ENCODE measurements at places on chromosomes 3 and 15.

GRCh38 chr3:10371167-10371566 lies 50.3 kb upstream of the SEC13 start:
- no peak for DNase-seq

DNA sequence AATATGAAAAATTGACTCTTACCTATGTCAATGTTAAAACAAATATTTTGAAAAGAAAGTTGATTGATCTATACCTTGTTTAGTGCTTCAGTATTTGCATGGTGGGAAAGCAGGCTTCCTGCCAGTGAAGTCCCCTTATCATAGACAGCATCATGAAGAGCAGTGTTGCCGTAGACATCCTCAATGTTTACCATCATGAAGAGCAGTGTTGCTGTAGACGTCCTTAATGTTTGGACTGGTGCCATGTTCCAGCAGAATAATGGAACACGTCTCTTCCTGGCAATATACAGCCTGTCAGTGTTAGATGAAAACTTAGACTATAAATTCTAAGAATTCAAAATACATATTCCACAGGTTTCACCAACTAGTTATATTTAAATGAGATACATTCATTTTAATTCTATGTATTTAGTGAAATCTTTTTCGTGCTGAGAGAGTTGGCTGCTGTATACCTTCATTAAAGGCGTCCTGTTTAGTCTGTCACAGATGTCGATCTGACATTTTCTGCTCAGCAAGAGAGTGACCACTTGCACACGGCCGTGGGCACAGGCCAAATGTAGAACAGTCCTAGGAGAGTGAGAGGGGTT lies 116.8 kb downstream of the LMLN start:
- no peak for DNase-seq

- no peak for DNase-seq
These were observed 133.5 kb upstream of the TBL1XR1 start for GRCh38 chr3:177330779-177331178.

DNA sequence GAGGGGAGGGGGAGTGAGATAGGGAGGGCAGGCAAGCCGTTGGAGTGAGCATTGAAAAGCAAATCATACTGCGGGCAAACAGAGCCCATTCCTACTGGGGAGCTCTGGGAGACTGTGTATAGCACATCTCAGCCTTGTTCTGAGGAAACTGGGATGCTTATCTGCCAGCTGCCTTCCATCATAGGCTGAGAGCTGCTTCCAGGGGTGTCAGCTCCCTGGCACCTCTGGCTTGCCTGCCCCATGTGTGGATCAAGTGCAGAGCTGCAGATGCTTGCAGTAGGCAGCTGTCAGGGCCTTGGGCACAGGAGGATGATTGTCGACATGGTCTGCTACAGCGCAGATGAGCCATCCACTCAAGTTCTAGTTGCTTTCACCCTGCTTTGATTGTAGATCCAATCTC lies 86.8 kb downstream of the CHRNA7 start:
- no peak for DNase-seq

GRCh38 chr3:142972092-142972753 lies 8.7 kb upstream of the PAQR9 start:
- DNase-seq: no peak

- DNase-seq: no peak
These were observed 863 bp downstream of the PSMA4 start for GRCh38 chr15:78540871-78541743.

DNA sequence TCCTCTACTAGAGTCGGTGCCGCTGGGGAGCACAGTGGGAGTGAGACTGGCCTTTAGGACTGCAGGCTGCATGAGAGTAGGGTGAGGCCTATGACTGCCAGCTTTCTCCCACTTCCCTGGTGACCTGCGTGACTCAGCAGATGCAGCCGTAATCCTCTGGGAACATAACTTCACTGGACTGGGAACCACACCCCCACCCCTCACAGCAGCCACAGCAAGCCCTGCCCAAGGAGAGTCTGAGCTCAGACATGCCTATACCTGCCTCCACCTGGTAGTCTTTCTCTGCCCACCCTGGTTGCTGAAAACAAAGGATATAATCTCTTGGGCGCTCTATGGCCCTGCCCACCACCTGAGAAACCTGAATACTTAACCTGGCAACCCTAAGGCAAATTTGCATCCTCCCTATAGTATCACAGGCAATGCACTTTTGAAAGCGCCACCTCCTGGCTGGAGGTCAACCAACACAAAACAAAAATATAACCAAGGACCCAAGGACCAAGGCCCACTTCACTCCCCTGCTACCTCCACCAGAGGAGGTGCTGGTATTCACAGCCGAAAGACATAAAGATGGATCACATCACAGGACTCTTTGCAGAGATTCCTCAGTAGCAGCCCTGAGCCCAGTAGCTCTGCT lies 308.9 kb downstream of the CTNNB1 start:
- DNase-seq: no peak

- no peak for DNase-seq
These were observed 26.4 kb downstream of the NIT2 start for GRCh38 chr3:100360757-100361496.

DNA sequence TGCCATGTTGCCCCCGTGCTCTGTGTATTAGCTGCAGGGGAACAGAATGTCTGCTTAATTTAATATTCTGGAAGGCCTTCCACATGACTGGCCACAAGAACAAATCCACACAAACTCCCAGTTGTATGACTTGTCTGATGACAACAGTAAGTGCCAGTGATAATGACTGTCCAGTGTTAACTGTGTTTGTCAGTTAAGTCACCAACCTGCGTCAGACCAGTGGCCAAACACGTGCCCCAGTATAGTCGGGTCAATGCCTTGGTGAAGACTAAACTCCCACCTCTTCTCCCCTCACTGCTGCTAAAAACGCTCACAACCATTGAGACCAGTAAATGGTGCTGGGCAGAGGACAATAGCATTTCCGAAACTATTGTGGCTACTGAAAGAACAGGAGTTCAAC lies 9.8 kb upstream of the ATP13A5 start:
- no peak for DNase-seq

- no peak for DNase-seq
These were observed 1.5 kb downstream of the TMEM44 start for GRCh38 chr3:194631696-194632095.

DNA sequence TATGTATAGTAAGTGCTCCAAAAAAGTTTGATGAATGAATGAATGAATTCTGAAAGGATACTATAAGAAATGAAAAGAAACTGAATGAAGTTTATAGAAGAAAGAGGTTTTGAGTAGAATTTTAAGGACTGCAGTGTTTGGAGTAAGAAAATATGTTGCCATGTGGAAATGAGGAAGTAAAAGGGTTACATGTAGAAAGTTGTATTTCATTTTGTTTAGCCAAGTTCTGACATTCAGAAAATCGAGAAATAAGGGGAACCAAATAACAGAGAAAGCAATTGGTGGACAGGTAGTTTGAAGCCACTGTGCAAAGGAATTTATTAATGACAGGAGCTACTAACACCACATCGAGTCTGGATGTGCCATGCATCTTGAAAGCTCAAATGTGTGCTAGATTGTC lies 200.7 kb downstream of the SATB1 start:
- DNase-seq: no peak

- DNase-seq: no peak
These were observed 79.6 kb upstream of the SPATA12 start for GRCh38 chr3:56980798-56981390.

- DNase-seq: no peak
These were observed 12.8 kb upstream of the UTS2B start for GRCh38 chr3:191343115-191343514.

DNA sequence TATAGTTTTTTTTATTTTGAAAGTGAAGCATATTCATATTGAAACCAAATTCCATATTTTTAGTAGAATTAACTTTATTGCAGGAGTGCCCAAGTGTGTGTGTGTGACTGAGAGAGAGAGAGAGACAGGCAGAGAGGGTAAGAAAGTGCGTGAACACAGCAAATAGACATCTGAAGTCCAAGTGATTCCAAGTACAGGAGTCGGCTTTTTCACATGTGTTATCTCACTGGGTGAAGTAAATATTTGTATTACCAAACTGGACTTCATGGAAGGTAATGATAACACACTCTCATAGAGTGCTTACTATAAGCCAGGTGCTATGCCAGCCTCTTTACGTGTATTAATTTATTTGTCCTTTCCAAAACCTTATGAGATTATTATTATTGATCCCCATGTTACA lies 12.0 kb downstream of the PARP14 start:
- DNase-seq: no peak

GRCh38 chr15:101063212-101063611 lies 144.1 kb downstream of the LRRK1 start:
- no peak for DNase-seq

- no peak for DNase-seq
These were observed 66.2 kb downstream of the TAFA4 start for GRCh38 chr3:68866157-68866556.

DNA sequence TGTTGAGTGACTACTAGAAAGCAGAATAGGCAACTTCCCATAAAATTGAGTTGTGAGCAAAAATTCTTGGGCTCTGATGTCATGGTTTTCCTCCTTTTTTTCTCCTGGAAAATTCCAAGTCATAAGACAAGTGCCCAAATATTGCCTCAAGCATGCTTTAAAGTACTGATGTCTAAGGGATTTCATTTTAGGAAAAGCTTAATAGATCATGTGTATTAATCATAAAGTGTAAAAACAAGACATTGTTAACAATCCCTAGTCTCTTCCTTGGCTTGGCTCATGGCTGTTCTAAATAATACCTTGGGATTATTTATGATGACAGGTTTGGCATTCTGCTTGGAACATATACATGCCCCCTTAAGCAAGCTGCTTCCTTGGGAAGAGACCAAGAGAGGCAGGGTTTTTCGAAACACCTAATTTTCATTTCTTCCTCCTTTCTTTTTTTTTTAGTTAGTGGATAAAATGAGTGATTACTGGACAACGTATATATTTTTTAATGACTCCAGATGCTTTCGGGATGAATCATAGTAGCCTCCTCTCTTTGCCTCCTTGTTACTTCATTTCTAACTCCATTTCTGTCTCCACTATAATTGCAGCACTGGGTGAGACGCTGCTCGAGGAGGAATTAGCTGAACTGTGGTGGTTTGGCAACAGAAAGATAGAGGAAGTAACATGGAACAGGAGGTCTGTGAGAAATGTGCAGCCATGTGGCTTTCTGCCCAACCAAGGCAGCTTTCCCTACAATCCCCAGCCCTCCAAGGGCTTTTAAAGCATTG lies 104.9 kb downstream of the TPRG1 start:
- no peak for DNase-seq

DNA sequence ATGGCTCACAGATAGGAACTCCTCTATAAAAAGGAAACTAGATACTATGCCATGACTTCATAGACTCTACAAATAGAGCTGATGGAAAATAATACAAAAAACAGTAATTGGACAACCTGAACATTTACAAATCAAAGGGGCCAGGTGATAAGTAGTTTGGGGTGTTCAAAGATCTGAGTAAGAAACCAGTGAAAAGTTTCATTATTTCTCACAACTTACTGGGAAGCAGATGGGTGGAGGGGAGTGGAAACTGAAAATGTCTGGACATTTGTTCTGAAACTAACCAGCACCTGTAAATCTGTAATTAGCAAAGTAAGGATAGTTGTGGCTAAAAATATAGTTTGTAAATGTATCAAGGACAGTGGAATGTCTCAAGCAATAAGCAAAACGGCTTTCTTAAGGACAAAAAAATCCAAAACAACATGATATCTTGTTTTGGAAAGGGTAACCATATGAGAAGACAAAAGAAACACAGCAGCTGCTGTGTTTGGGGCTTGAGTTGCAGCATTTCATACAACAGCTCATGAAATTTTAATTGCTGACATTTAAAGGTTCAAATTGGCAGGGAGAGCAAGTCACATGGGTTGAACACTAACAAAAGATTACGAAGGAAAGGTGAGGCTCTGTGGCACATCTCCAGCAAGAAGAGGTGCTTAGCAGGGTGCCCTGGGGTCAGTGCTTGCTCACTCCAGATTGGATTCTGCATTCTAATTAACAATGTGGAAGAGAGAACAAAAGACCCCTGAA lies 26.8 kb upstream of the THBS1 start:
- DNase-seq: no peak

- no peak for DNase-seq
These were observed 177.6 kb downstream of the GOLIM4 start for GRCh38 chr3:167918008-167918596.

- peak; percentile 53 for DNase-seq
These were observed 79.3 kb downstream of the ATP10A start for GRCh38 chr15:25783607-25784540.

DNA sequence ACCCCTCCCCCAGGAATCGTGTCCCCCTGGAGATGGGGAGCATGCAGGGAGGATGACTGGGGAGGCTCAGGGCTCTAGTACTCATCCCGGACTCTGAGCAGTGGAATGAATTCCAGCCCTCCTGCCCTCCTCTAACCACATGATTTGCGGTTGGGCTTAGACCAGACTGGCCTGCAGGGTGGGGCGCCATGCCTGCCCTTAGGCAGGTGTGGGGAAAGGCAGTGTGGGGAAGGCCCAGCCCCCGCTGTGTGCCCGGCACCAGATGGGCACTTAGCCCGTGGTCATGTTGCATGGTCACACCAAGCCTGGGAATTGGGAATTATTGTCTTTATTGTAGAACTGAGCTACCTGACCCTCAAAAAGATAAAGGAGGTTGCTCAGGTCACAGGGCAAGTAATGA lies 283.8 kb downstream of the TLE3 start:
- DNase-seq: no peak

DNA sequence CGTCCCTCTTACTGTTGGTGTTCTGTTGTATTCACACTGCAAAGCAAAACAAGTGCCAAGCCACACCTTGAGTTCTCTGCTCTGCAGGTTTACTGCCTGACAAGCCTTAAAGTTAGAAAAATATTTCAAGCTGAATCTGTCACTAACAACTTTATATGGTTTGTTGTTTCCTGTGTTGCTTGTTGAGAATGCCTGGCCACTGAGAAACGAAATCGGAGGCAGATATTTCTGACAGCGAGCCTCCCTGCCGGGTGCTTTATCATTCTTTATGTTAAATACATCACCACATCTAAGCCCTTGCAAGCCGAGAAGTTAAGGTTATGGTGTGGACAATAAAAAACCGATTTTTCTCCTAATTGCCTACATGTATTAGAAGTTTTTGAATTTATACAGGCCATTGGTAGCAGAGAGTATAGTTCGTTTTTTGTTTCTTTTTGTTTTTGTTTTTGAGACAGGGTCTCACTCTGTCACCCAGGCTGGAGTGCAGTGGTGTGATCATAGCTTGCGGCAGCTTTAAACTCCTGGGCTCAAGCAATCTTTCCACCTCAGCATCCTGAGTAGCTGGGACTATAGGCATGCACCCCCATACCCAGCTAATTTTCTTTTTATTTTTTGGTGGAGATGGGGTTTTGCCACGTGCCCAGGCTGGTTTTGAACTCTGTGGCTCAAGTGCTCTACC lies 188.4 kb upstream of the ICE2 start:
- no peak for DNase-seq

GRCh38 chr3:40255532-40255931 lies 54.0 kb upstream of the EIF1B start:
- DNase-seq: no peak

DNA sequence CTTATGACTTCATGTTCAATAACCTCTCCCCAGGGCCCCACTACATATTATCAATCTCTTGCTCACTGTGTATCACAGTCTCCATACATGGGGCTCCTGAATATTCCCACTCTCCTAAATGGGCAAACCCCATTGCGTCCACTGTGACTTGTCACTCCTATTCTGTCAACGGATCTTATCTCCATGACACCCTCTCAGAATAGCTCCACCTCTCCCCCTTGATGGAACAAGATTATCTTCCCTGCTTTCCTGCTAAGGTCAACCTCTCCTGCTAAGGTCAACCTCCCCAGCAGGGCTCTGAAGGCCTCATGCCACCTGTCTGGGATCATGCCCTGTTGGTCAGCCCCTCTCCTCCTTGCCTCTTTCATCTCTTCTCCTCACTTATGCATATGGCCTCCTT lies 1.8 kb downstream of the CLDN18 start:
- DNase-seq: no peak
